ENCODE measurements at places on chromosomes 3 and 15.

DNA sequence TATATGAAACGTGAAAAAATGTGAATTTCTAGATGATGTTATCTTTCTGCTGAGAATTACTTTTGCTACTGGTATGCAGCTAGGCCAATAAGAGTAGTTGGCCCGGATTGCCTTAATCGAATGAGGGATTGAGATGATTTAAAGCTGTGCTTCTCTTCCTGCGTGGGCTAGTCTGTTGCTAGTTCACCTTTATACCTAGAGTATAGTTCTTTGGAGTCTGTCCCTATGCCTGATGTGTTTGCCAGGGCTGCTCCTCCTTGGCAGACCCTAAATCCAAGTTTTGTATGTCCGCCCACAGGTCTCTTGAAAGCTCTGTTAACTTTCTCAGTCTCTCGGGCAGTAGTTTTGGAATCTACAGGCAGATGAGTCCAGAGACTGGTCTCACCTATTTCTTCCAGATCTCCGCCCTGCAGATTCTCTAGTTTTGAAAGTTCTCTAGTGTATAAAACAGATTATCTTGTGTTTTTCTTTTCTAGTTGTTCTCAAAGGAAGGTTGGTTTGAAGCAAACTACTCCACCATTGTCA, 64.9 kb downstream of the MEF2A start:
- DNase-seq: no peak

GRCh38 chr15:55106155-55106554, 90.6 kb downstream of the RSL24D1 start:
- DNase-seq: no peak

DNA sequence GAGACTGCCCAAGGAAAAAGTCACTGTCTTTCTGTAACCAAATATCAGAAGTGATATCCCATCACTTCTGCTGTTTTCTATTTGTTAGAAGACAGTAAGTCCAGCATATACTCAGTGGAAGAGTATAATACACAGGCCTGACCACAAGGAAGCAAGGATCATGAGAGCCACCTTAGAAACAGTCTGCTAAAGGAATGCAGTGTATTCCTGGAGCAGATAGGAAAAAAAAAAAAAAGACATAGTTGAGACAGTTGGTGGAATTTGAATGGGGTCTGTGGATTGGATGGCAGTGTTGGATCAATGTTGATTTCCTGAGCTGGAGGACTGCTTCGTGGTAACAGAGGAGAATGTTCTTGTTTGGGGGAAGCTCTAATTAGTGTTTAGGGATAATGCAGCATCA, 26.5 kb upstream of the FBXL2 start:
- DNase-seq: no peak

GRCh38 chr3:183930086-183930485, 45.4 kb upstream of the PARL start:
- DNase-seq: no peak

- DNase-seq: peak; percentile 57
These were observed 48.7 kb upstream of the RYK start for GRCh38 chr3:134299185-134299887.

DNA sequence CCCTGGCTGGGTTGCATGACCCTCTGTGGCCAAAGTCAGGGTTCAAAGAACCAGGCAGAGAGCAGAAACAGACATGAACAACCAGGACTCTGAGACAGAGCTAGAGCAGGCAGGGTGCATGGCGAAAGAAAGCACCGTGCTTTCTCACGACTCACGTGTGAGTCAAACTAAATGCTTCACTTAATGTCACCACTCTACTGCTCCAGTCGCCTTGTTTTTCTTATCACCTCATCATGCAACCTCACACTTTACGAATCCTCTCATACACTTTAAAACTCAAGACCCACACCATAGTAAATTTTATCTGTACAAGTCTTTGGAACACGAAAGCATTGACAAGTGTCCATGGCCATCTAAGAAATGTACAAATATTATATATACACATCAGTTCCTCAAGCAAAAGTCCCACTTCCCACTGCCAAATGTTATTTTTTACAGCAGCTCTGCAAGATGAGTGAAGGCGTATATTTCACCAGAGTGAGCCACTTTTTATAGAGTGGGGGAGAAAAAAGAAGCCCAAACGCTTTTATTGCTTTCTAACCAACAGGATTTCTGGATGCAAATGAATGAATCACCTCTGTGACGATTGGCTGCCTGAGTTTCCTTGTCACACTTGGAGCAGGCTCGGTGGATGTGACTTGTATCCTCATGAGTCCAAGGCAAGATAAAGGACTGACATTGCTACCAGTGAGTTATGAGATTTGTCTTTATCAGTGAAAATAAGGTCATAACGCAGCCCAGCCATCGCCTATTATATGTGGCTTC, 16.0 kb upstream of the MEGF11 start:
- no peak for DNase-seq

All from stromal cell of bone marrow (primary cell).